Activated CD4-positive, alpha-beta T cell treated with anti-CD3 and anti-CD28 coated beads, Interleukin-2, Interleukin-6, amounts not matched to agents 100 ng/mL and 50 ng/mL, durations not matched to agents 16 hours and 8 hours (primary cell): ENCODE measurements at places on chromosomes 11 and 22.

DNA sequence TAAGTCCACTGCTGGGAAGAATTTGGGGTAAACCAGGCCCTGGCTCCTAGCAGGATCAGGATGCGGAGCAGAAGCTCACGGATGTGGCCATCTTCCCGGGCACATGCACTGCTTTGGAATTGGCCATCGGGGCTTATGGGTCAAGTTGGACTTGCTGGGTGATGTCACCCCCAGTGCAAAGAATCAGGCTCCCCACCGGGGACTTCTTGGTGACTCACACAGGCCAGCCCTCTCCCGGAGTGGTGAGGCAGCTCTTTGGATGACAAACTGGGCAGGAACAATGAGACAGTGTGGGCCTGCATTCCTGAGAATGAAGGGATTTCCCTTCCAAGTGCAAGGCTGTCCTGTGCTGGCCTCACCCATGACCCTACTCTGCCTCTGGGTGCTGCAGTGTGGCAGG, 128.8 kb upstream of the ANO1 start:
- no peak for DNase-seq

- DNase-seq: no peak
Observed at GRCh38 chr11:80532633-80533232, 1091.9 kb upstream of the TENM4 start.

DNA sequence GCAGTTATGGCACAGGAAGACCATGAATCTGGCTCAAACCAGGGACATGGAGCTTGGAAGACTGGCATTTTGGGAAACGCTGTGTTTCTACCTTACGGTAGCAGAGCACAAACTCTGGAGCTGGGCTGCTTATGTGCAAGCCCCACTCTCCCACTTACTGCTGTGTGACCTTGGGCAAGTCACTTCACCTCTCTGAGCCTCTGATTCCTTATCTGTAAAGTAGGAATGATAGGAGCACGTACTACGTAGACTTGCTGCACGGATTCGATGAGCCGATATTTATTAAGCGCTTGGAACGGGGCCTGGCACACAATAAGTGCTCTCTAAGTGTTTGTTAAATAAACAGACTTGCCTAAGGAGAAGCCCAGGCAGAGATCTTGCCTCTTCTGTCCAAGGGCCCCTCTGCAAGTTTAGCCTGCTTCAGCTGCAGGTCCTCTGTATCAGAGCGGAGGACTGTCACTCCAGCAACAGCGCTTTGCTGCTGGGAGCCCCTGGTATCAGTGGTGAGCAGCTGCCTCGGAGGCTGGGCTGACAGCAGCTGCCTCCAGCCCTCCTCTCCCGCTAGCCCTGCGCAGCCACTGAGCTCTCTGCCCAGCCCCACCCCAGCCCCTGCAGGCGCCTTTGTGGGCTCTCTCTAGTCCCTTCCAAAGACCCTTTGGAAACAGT, 96.9 kb upstream of the ANO1 start:
- no peak for DNase-seq

- DNase-seq: no peak
Observed at GRCh38 chr11:79220171-79220570, 220.7 kb downstream of the TENM4 start.

DNA sequence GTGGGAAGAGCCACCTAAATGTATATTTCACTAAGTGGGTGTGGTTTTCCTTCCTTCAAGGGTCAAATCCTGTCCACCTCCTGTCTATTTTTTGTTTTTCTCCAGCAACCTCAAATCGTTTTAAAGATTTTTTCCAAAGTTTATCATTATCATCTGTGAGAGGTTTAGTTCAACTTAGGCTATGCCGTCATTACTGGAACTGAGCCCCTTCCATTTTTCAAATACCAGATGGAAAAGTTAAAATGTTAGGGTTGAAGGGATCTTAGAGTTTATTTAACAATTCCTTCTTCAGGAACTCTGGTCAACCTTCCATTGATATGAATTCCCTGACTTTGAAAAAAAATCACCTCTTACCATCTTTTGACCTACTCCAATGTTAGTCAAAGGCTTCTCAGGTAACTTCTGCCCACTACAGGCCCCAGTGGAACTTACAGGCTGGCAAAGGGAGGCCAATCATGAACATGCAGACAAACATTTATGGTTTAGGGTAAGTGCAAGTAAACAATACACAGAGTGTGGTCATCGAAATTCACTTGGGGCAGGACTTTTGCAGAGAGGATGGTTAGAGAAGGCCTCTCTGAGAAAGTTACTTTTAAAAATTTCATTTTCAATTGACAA, 45.2 kb downstream of the SYN3 start:
- DNase-seq: no peak

DNA sequence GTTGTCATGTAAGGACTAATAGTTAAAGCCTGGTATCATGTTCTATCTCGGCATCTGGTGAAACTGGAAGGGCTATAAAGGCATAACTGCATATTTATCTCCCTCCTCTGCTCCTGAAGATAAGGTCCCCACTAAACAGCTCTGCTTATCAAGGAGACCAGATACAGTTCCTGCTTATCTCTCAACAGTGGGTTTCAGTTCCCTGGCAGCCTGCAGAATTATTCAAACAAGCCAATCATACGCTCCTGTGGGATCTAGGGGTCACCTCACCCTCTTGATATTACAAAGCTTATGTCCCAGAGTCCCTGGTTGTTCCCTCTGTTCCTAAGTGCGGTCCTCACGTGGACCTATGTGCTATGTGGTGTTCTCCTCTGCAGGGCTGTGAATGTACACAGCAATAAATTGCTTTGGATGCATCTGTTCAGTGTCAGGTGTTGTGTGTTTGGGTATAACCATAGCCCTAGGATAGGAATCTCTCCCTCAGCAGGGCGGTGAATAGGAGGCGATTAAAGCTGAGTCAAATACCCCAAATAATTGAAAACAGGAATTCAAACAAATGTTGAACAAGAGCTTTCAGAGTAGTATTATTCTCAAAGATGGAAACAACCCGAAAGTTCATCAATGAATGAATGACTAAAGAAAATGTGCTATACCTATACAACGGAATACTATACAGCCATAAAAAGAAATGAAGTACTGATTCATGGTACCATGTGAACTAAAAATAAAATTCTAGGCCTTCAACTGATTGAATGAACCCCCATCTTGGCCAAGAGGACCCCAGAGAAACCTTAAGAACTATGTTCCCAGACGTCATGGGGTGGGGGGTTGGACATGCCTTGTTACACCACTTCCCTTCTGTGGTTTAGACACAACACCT, 3.1 kb upstream of the OOSP4A start:
- DNase-seq: no peak

GRCh38 chr11:110763249-110764011, 51.2 kb upstream of the ARHGAP20 start:
- DNase-seq: no peak

DNA sequence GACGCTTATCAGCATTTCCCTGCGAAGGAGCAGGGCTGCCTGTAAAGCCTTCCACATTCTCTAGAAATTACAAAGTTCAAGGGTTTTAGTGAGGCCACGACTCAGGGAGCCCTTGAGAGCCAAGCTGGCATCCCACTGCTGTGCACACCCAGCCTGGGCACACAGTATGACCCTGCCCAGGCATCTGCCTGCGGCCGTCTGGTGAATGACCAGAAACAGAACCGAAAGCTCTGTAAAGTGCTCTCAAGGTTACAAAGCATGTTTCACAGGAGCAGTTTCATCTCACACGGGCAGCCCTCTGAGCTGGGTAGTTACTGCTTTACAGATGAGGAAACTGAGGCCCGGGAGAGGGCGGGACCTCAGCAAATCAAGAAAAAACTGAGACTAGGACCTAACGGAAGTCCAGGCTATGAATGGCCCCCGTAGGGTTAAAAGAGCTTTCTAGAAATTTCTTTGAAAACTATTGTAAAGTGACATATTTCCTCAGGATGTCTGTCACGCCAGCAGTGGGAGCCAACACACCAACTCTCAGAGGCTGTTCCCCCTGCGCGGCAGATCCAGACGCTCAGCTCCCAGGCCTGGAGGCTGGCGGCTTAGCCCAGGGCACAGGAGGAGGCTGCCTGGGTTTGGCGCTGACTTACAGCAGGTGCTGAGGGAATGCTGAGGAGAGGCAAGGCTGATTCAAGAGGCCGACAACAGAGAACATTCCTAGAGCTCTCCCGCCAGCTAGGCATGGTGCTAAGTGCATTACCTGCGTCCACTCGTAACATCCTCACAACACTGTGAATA, 7.7 kb upstream of the TCF20 start:
- DNase-seq: peak; percentile 12

GRCh38 chr11:86811637-86812321, 11.4 kb downstream of the PRSS23 start:
- no peak for DNase-seq

- no peak for DNase-seq
Observed at GRCh38 chr11:1224111-1224490, 1.2 kb downstream of the MUC5B start.

- no peak for DNase-seq
Observed at GRCh38 chr11:35167426-35167954, 28.5 kb downstream of the CD44 start.

DNA sequence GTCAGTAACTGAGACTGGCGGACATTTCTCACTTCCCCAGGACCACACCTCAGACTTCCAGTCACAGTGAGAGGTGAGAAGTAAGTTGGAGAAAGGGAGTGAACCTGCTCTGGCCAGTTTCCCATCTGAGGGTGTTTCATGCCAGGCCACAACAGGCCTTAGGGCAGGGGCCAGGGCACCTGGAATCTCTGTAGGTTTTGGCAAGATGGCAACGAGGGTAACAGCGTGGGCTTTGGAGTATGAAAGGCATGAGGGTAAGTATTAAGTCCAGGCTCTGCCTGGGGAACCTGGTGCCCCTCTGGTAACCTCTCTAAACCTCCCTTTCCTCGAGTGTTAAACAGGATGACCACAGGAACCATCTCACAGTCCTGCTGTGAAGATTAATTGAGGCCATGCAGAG, 28.5 kb upstream of the ABCC8 start:
- DNase-seq: no peak

DNA sequence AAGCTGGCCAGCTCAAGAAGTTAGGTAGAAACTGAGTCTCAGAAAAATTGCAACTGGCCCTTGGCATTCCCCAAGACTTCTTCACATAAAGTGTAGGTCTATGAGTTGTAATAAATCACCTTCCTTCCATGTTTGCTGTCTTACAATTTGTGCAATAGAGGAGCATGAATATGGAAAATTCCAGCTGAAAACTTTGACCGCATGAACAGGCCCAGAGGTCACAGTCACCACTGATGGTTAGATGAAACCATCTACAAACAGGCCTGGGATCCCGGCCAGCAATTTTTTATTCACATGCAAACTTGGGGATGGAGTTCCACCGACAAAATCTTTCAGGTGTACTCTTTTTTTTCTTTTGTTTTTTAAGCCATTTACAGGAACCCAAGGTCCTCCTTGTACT, 88.1 kb downstream of the SERGEF start:
- no peak for DNase-seq

GRCh38 chr11:85961930-85962363, 106.8 kb downstream of the CCDC83 start:
- no peak for DNase-seq

DNA sequence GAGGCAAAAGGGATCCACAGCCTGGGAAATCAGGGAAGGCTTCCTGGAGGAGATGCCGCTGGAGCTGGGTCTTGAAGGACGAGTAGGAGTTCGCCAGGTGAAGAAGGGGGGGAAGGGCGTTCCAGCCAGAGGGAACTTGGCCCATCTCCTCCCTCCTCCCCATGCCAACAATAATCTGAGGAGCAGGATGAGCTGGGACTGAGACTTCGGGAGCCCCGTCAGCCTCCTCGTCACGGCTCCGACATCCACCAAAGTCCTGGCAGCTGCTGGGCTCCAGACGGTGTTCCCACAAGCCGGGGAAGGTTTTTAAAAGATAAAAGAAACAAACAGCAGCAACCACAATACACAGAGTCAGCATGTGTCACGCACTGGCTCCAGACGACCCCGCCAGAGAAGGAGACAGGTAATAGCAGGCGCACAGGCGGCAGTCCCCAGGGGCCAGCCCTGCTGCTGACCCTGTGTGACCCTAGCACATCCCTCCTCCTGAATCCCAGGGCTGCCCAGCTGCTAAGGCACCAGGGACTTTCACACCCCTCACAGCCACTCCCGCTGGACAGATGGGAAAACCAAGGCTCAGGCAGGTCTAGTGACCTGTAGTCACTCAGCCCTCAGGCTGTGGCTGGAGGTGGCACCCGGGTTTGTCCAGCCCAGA, 37.3 kb downstream of the NUP50 start:
- DNase-seq: no peak

DNA sequence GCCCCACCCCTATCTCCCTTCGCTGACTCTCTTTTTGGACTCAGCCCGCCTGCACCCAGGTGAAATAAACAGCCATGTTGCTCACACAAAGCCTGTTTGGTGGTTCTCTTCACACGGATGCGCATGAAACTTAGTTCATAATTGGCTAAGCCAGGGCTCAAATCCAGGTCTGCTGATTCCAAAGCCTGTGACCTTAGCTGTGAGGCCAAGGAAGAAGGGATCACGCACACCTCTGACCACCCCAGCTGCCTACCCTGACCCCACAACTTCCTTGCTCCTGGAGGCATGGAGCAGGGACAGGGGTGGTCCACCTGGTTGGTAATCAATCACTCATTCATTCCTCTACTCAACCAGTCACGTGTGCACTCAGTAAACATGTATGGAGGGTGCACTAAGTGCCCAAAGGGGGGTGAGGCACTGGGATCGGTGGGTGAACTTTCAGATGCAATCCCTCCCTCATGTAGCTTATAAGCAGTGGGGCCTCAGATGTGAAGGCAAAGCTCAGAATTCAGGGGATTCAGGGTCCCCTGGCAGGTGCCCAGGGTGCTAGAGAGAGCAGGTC, 10.3 kb downstream of the FXYD2 start:
- DNase-seq: no peak

DNA sequence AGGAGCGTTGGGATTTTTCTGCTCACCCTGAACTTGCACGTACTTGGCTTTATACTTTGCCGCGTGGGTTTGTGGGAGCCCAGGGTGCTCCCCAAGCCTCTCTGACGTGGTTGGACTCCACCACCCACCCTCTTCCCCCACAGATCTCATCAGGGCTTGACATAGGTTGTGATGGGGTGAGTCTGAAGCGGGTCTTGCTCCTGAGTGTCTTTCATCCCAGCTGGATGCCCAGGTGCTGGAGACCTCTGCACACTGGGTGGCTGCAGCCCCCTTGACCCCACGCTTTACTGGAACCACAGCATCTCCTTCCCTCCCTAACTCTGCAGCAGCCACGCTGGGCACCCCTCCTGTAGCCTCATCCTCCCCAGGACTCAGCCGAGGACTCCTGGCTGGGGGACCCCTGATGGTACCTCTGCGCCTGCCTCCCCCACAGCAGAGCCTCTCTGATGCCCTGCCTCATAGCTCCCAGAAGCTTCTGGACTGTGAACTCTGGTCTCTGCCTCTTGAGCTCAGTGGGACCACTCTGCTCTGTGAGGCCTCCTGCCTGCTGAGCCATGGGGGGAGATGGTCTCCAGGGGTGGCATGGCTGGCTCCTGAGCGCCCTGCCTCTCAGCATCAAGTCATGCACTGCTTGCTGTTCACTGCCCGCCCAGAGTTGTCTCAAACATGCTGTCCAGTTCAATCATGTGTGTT, 45.2 kb downstream of the MYEOV start:
- DNase-seq: no peak

DNA sequence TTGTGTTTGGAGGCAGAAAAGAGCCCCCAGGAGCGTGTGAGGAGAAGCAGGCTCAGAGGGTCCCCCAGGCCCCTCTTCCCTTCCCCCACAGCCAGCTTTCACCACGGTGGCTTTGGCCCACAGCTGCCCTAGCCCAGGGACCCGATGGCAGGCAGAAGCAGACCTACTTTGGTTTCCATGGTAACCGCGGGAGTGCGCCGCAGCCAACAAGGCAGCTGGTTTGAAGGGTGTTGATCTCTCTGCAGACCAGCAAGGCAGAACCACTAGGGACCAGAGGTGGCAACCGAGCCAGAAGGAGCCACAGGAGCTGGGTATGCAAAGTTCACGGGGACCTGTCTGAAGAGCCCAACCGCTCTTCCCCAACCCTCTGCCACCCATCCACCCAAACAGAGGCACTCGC, 69.4 kb downstream of the BUD13 start:
- peak; percentile 6 for DNase-seq
